ENCODE measurements at places on chromosomes 6 and 20.

DNA sequence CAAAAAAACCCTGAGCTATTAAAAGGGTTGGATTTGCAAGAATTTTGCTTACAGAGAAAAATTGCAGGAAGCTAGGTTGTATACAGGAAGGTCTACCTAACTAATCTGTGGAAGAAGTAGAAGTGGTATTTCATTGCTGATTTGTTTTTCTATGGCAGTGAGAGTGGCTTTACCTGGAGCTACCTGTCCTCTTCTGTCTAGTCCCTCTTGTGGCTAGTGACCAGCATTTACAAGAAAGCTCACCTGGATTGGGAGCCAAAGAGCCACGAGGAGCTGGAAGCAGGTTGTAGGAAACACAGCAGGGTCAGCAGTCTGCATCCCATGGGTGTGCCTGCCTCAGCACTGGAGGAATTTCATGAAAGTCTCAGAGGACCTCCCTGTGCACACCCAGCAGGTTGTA lies 120.3 kb upstream of the RALGAPA2 start:
- no peak for DNase-seq

- DNase-seq = peak; percentile 87
Measured at GRCh38 chr20:53738039-53738944, 144.7 kb upstream of the ZNF217 start.

DNA sequence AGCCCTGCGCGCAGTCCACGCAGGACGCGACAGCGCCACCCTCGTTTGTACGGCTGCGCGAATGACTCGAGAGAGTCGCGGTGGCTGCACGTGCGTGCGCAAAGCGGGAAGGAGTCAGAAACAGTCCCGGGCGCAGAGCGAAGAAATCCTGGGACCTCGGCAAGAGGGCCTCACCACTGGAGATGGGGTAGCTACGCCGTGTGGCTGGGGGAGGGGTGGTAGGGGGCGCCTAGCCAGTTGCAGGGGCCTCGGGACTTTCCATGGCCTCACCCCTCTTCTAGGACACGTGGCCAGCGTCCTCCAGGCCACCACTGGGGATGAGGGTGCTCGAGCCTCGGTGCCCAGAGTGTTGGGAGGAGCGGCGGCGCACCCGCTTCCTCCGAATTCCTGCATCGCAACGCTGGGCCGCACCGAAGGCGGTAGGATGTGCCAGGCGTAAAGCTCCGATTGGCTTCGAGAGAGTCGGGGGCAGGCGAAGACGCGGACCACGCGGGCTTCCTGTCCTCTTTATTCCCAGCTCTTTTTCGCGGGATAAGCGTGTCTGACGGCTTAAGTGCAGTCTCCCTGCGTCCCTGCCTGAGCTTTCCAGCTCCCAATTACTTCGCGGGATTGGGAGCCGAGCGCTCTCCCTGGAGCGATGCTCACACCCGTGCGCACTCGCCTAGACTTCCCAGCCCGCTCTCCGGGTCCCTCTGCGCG lies 38.7 kb downstream of the NCR2 start:
- peak; percentile 82 for DNase-seq

- no peak for DNase-seq
Measured at GRCh38 chr20:3933218-3933617, 44.0 kb downstream of the PANK2 start.
